ENCODE measurements at places on chromosomes 5 and 9. TPM values are rescaled to one million over a fixed set of nuclear protein-coding genes. Genes with fewer than 3 reads are reported as not detected.

Gene STK10
- 15.4 TPM for total RNA-seq

Gene EPB41L4A
- total RNA-seq, result 3.7 TPM

Gene PDGFRB
- 0.22 TPM for total RNA-seq

Gene KCNN2
- total RNA-seq, result 0.14 TPM

Gene TCERG1
- 55.6 TPM for total RNA-seq

Gene CBY3
- total RNA-seq, result not detected

Gene ZNG1A
- 29.0 TPM for total RNA-seq

Gene NR6A1
- 1.9 TPM for total RNA-seq

Gene SLC25A46
- total RNA-seq, result 33.7 TPM

Gene CORO2A
- total RNA-seq, result 1.6 TPM

Data from A549 treated with dexamethasone at 1 μM for 4 hours (cell line).